ENCODE measurements at places on chromosomes 1 and 21.

- no peak for DNase-seq
These were observed 121.1 kb upstream of the DEPDC1 start for GRCh38 chr1:68617942-68618341.

DNA sequence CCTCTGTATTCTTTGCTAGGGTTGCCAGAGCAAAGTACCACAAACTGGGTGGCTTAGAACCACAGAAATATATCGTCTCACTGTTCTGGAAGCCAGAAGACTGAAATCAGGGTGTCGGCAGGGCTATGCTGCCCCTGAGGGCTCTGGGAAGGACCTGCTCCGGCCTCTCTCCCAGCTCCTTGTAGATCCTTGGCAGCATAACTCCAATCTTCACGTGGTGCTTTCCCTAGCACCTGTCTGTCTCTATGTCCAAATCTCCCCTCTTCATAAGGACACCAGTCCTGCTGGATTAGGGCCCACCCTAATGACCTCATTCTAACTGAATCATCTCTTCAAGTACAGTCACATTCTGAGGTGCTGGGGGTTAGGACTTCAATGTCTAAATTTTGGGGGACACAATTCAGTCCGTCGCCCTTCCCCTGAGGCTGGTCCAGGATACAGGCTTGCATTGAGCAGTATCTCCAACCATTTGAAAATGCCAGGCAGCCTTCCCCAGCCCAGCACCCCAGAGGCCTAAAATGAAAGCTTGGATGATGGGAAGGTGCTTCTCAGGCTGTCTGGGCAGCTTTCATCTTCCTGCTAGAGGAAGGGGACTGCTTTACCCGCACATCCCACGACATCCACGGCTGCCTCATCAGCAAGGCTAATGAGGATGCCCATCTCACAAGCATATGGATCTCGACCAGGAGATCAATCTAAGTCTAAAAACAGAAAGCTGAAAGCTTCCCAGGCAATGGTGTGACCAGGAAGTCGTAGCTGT, 24.7 kb downstream of the TRIM67 start:
- no peak for DNase-seq

DNA sequence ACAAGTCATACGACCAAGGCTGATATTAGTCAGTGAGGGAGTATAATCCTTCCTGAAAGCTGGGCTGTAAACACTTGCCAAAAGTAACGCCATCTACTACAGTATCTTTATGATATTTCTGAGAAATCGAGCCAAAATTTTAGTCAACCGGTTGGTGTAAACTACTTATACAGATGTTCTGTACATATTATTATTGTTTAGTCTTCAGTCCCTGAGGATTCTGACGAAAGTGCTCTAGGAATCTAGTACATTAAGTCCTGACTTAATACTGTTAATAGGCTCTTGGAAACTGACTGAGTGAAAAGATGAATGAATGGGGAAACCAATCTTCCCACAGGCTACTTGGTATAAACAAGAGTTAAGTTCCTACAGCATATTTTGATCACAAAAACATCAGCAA, 274.3 kb downstream of the USP25 start:
- no peak for DNase-seq

- no peak for DNase-seq
These were observed 97.9 kb upstream of the RAB3GAP2 start for GRCh38 chr1:220370041-220370700.

- DNase-seq, result peak; percentile 94
These were observed 20.4 kb upstream of the UBXN10 start for GRCh38 chr1:20165522-20165951.

- DNase-seq, result no peak
These were observed 532.7 kb upstream of the OLFM3 start for GRCh38 chr1:102529446-102529845.

- no peak for DNase-seq
These were observed 63.4 kb downstream of the PSMG1 start for GRCh38 chr21:39119891-39120290.

DNA sequence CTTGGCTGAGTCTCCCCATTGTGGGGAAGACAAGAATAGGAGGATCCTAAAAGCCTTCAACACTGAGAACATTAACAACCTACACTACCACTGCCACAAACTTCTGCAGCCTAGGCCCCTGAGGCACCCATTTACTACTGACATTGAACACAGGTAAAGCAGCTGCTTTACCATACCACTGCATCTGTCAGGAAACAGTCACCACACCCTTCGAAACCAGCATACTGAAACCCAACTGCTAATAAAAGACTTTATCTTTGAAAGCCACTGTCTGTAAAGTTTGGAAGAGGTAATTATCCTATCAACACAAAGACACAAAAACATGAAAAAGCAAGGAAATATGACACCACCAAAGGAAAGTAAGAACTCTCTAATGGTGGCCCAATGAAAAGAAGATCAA, 7.4 kb downstream of the IFNAR1 start:
- DNase-seq, result no peak

GRCh38 chr1:11749203-11749689, 12.7 kb upstream of the C1orf167 start:
- peak; percentile 85 for DNase-seq

- no peak for DNase-seq
These were observed 125.2 kb upstream of the DPYD start for GRCh38 chr1:98045767-98046641.

DNA sequence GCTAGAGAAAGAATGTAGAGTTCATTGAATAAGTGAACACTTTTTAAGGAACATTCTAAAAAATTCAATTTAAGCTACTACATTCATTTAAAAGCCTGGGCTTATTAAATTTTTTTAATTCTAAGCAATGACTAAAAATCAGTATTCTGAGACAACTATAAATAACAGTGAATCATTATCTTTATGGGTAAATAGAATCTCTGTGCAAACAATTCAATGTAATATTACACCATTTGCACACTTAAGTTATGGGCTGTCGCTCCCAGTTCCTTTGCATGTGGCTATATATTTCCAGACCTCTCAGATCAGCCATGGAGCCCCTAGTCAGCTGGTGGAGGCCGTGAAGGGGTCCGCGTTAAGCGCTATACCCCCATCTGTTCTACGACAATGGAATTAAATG, 65.1 kb downstream of the KCNK1 start:
- DNase-seq, result no peak

DNA sequence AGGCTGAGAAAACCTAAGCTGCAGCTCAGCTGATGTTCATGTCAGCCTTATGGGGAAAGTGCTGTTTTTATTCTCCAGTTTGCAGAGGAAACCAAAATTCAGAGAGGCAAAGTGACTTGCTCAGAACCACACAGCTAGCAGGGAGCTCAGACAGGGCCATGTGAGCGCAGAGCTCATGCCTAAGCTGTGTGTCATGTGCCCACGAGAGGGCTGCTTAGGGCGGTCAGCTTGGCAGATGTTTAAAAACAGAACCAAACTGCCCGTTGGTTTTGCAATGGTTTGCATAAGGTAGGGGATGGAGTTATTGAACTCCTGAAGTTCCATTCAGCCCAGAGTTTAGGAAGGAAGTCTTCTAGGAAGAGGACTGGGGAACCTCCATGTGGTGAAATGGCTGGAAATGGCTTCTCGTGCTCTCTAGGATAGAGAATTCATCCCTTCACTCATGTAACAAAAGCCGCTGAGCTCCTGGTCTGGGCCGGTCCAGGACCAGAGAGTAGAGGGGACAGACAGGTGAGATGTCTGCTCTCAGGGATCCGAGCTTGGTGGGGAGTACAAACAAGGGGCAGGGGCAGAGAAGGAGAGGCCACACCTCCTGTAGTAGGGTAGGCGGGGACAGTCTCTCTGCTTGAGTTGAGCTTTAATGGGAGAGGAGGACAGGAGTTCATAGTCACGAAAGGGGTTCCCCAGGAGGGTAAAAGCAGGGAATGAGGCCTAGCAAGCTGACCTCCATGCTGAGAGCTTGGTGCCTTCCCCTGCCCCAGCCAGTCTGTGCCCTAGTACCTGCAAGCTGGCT, 46.9 kb downstream of the ARHGEF10L start:
- peak; percentile 66 for DNase-seq

- no peak for DNase-seq
These were observed 12.5 kb downstream of the TMPRSS3 start for GRCh38 chr21:42383331-42383730.

DNA sequence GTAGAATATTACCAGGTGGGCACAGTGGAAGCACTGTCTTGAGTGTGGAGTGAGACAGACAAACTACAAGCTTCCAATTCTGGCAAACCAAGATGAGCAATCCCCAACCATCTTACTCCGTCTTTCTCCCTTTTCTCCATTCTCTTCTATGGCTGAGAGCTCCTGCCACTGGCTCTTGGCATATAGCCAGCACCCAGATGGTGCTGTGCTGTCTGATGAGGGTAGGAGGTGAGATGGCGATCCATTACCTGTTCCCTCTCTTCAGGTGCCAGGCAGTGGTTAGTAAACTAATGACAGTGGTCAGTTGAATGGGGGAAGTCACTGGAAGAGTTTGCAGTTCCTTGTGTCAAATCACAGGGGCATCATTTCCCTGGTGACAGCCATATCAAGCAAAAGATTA, 108.4 kb downstream of the FNBP1L start:
- no peak for DNase-seq

DNA sequence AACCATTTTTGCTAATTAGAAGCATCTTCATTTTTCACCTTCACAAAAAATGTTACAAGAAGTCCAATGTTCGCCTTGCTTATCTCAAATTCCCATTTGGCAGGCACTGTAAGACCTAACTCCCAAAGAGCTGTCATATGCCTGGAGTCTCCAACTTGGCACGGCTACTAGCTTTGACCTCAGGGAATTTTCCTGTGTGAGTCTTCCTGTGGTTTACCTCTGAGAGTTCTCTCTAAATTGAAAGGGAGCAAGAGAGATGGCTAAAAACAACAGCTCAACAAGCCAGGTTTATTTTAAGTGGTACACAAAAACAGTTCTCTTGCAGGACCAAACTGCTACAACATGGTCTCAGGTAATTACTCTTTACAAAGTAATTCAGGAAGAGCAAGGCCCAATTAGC, 756.0 kb upstream of the ADGRL2 start:
- DNase-seq, result no peak

DNA sequence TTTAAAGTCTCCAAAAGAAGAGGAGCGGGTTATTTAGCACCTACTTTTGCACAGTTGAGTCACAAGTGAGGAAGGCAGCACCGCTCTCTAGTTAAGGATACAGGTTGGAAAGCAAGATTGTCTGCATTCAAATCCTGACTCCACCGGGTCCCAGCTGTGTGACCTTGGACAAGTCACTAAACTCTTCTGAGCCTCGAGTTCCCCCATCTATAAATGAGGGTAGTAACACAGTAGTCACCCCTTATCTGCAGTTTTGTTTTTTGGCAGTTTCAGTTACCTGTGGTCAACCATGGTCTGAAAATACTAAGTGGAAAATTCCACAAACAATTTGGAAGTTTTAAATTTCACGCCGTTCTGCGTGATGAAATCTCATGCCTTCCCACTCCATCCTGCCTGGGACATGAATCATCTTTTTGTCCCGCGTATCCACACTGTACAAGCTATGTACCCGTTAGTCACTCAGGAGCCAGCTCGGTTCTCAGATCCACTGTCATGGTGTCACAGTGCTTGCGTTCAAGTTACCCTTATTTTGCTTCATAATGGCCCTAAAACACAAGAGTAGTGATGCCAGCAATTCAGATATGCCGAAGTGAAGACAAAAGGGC, 49.4 kb downstream of the CAPZB start:
- DNase-seq, result no peak

- no peak for DNase-seq
These were observed 31.2 kb upstream of the TSPEAR start for GRCh38 chr21:44742418-44743153.

- no peak for DNase-seq
These were observed 33.8 kb downstream of the STIL start for GRCh38 chr1:47280142-47280541.

- DNase-seq, result no peak
These were observed 98.0 kb upstream of the C1orf105 start for GRCh38 chr1:172322219-172323061.

DNA sequence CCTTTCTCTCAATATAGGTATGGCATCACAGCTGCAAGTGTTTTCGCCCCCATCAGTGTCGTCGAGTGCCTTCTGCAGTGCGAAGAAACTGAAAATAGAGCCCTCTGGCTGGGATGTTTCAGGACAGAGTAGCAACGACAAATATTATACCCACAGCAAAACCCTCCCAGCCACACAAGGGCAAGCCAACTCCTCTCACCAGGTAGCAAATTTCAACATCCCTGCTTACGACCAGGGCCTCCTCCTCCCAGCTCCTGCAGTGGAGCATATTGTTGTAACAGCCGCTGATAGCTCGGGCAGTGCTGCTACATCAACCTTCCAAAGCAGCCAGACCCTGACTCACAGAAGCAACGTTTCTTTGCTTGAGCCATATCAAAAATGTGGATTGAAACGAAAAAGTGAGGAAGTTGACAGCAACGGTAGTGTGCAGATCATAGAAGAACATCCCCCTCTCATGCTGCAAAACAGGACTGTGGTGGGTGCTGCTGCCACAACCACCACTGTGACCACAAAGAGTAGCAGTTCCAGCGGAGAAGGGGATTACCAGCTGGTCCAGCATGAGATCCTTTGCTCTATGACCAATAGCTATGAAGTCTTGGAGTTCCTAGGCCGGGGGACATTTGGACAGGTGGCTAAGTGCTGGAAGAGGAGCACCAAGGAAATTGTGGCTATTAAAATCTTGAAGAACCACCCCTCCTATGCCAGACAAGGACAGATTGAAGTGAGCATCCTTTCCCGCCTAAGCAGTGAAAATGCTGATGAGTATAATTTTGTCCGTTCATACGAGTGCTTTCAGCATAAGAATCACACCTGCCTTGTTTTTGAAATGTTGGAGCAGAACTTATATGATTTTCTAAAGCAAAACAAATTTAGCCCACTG, 11.5 kb downstream of the HIPK1 start:
- DNase-seq, result peak; percentile 94

GRCh38 chr1:208641579-208642280, 397.5 kb upstream of the PLXNA2 start:
- no peak for DNase-seq

GRCh38 chr1:107993920-107994319, 28.9 kb upstream of the VAV3 start:
- DNase-seq, result no peak

DNA sequence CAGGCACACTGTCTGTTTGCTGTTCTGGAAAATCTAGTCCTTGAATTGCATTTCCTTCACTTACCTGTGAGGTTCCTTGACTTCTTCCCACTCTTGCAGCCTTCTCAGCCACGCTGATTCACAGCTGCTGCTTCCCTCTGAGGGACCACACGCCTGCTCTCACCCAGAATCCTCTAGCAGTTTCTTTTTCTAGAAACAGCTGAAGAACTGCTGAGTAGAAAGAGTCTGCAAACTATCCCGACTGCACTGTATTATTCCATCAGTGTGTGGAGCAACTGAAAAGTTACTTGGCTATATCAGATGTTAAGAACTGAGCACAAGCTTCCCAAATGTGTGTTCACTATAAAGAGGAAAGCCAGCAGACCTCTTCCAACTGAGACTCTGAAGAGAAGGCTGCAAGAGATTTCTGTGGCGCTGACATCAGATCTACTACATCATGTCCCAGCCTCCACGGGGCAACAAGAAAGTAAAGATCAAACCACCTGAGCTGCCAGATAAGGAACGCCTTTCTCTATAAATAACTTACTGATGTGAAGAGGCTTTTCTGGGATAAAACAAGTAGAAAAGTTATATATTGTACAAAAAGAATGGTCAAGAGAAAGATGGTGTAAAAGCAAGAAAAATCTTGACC, 226.6 kb downstream of the RERE start:
- DNase-seq, result no peak

- DNase-seq, result no peak
These were observed 176.0 kb downstream of the SEC16B start for GRCh38 chr1:177793900-177794299.
